ENCODE measurements at places on chromosomes 12 and 14.
A peak's percentile ranks its signal among the peaks of the same experiment; 100 is the strongest.

- peak; percentile 75 for DNase-seq
Measured at GRCh38 chr12:27970401-27971120, 2.0 kb downstream of the PTHLH start.

DNA sequence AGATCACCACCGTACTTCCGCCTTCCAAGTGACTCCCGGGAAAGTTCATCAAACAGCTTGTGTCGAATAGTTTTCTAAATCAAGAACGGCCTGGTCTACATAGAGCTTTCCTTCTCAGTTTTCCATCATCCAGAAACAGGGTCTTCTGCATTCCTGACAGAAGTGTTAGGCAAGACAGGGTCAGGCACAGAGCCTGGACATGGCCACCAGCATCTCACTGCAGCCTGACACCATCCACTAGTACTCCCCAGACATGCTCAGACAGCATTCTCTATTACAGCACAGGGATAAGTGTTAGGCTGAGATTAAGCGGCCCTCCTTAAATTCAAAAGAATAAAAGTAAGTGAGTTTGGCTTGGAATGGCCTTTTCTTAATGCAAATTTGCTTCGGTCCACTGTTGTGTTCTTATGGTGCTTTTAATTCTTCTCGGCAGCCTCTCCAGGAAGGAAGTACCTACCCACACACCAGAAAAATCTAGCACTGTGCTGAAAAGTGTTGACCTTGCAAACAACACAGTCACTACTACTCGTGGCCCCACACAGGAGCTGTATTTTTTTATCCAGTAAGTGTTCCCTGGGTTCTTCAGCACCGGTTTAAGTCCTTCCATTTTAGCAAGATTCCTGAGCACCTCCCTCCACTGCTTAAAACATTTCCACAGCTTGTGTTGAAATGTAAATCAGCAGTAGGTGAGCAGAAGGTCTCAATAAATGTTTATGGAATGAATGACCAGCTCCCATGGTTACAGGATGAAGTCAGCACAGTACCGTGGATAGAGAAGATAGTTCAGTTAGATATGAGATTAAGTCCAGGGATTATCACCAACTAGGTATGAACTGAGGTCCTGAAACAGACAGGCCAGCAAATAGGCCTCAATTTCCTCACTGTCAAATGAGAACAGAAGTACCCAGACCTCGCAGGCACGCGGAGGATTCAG is 44.1 kb downstream of the SETD3 start:
- no peak for DNase-seq

- no peak for DNase-seq
Measured at GRCh38 chr12:11460343-11461023, 65.1 kb upstream of the PRB2 start.

DNA sequence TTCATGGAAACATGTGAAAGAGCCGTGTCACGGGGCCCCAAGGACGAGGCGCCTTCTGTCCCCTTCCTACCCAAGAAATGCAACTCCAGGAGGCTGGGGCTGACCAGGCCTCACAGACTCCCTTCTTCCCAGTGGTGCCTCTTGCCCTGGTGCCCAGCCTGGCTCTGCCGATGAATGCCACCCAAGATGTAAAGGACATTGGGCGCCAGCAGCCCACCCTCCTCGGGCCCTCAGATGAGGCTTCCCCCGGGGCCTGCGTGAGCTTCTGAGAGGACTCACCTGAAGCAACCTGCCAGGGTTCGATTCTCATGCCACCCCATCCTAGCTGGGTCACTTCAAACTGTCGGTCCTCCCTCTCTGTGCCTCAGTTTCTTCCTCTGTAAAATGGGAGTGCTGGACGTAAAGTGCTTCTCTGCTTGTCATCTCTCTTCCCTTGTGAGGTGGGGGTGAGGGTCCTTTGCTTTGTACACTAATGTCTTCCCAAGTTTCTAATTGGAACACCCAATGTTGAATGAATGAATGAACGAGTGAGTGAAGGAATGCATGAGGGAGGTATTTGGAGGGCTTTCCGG is 10.8 kb downstream of the FAM222A start:
- DNase-seq, result no peak

GRCh38 chr14:22798528-22798927 is 16.7 kb downstream of the SLC7A7 start:
- DNase-seq, result no peak

DNA sequence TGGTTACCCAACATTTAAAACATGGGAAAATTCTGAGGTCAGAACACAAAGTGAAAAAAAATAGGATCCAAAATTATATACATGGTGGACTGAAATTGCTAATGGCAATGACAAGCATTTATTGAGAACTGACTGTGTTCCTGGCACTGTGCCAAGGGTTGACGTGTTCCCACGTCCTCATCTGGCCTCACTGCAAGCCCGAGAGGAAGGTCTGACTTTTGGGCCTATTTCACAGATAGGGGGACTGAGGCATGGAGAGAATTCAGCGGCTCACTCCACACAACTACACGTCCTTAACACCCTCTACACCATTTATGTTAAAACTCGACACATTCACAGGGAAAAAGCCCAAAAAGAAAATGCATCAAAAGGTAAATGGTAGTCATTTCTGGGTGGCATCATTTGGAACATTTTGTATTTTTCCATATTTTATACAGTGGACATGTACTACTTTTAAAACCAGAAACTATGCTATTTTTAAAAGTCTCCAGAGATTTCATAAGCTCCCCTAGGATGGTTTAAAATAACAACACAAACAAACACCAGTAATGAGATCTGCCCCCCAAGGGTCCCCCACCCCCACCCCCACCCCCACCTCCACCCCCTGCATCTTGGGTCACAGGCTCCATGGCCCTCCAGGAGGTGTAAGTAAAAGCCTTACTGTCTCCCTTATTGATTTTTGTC is 27.7 kb downstream of the CLMN start:
- no peak for DNase-seq

GRCh38 chr14:94172545-94172944 is 1.6 kb upstream of the PPP4R4 start:
- DNase-seq, result no peak

GRCh38 chr12:124479680-124480468 is 87.5 kb downstream of the NCOR2 start:
- DNase-seq, result no peak

- DNase-seq, result no peak
Measured at GRCh38 chr14:51006324-51006723, 62.0 kb upstream of the PYGL start.

DNA sequence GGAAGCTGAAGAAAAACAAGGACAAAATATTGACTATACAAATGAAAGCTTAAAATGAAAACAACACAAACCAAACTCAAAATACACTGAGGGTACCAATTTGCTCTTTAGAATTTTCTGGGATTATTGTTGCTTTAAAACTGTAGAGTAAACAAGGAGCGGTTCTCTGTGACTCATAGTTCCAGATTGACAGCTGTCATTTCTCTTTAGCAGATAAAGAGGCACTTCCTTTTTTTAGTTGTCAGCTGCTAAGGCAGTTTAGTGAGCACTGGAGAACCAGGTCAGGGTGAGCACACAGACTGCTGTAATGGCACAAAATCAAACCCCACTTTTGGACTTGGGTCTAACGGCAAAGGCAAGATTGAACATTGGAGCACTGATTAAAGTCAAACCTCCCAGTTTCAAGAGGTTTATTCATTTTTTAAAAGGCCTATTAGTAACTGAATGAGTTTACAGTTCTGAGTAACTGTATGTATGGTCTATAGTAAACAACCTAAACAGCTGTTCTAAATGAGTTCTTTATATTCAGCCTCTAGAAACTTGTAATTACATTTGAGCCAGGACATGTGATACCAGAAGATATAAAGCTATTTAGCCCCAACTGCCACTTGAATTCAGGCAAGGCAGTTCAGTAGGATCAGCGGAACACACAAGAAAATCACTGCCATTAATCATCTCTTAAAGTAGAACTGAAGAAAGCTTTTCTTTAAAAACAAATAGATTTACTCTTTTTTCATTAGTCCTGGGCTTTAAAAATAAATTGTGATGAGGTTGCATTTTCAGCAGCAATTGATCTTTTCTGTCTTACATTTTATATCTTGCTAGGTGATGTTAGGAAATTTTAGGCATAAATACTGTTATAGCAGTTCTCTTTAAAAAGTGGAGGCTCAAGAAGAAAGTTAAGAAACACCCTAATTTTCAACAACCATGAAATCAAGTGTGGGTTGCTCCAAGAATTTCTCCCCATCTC is 71.7 kb upstream of the PRICKLE1 start:
- no peak for DNase-seq

DNA sequence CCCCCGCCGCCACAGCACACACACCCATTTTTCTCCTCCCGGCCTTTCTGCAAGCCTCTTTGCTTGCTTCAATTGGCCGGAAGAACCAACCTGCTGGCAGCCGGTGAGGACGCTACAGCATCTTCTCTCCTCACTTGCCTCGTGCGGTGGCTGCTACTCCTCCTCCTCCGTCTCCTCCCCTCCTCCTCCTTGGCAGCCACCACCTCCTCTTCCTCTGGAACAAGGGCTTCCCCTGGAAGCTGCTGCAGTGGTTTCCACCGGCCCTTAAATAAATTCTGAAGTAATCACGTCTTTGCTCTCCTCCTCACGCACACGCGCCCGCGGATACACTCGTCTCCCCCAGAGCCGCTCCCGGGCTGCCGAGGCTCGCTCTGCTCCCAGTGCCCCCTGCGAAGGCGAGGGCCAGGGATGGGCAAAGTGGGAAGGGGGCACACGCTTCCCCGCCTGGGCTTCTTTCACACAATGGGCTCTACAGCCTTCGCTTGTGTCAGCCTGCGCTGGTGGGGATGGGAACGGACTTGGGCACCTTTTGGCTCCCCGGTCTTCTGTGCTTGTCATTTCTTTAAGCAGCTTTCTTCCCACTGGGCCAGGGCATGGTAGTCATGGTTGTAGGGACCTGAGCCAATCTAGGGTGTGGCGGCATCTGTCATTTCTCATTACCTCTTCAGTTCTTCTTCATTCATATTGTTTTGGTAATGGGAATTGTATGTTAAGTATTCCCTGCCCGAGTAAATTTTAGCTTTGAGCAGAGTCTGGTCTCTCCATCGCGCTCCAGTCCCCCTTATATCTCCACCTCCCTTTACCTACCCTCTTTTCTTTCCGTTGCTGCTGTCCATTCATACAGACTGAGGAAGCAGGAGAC is at the start of gene PPFIA2:
Gene PPFIA2, minus strand, starts transcription at position 161 of the 862 bp plus-strand sequence.
- DNase-seq, result peak; percentile 65

- no peak for DNase-seq
Measured at GRCh38 chr12:83666690-83667089, 980.0 kb downstream of the TMTC2 start.

- no peak for DNase-seq
Measured at GRCh38 chr12:62679608-62680007, 213.0 kb downstream of the MON2 start.

GRCh38 chr12:45713078-45713477 is 16.4 kb upstream of the ARID2 start:
- no peak for DNase-seq

- no peak for DNase-seq
Measured at GRCh38 chr12:53182903-53183302, 2.2 kb upstream of the CSAD start.

DNA sequence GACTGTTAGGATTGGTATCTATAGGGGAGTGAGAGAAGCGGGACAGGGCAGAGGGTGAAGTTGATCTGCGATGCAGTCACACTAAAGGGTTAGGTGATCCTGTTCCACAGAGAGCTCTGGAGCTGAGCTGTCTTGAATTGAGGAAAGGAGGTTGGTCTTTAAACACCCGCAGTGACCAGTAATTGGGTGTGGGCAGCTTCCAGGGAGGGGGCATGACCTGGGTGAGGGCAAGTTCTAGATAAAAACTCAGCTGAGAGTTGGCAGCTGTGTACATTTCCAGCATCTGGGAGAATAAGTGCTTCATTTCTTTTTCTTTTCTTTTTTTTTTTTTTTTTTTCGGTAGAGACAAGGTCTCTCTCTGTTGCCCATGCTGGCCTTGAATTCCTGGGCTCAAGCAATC is 35.1 kb downstream of the RDH12 start:
- DNase-seq, result no peak

- DNase-seq, result no peak
Measured at GRCh38 chr12:1594006-1594260, 448 bp downstream of the FBXL14 start.

DNA sequence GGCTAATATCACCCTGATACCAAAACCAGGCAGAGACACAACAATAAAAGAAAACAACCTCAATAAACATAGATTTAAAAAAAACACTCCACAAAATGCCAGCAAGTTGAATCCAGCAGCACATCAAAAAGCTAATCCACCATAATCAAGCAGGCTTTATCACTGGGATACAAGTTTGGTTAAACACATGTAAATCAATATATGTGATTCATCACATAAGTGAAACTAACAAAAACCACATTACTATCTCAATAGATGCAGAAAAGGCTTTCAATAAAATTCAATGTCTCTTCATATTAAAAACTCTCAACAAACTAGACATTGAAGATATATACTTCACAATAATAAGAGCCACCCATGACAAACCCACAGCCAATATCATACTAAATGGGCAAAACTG is 17.0 kb upstream of the TAS2R14 start:
- DNase-seq, result no peak

DNA sequence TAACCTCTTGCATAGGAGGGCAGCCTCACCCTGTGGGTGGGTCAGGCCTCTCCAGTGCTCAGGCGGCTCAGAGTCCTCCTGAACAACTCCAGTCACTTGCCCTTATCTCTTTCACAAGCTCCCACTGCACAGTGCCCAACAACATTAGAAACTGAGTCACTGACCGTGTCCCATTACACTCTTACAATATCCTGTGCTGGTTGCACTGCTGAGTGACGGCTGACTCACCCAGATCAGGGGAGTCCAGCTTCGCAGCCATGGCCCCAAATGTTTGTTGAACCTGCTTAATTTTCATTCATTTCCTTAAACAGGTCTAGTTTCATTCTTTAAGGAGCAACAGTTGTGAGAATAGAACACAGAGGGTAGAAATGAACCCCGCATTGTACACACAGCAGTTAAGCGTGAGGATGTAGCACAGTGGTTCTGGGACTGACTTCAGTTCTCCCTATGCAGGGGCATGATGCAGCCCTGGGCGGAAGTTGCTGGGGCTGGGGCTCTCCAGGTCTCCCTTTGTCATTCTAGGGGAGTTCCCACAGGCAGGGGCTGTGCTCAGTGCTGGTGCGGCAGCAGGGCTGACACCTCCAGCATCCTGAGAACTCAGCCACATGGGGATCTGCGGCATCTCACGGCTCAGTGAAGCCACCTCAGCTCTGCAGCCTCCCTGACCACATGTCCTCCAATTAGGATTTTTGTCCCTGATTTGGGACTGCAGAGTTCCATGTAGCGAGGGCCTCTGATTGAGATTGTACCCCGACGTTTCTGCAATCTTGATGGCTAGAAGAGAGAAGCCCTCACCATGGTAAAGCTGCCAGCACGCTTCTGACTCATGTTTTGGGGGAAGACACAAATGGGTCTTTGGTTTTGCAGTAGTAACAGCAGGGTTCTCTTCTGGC is 16.1 kb downstream of the GPR68 start:
- no peak for DNase-seq

GRCh38 chr12:126369487-126370463 is 1304.5 kb downstream of the AACS start:
- DNase-seq, result no peak

GRCh38 chr12:54383041-54383609 is 1.4 kb downstream of the ZNF385A start:
- DNase-seq, result no peak
